HS-5 (cell line): ENCODE measurements at places on chromosomes 5 and 9.

DNA sequence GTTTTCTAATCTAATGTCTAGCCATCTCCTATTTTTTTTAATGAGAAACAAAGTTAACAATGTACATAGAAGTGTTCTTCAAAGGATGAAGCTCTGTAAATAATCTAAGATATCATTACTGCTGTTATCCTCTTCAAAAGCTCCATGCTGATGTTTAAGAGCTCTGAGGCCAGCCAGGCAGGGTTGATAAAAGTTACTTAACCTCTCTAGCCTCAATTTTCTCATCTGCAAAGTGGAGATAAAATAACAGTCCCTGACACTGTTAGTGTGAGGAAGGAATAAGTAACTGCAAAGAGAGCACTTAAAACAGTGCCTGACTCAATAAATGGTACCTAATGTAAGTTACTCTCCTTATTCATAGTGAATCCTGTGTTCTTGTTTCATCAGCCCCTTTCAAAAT is 60.1 kb downstream of the LHFPL2 start:
- DNase-seq = no peak

GRCh38 chr9:133709691-133710571 is 28.2 kb downstream of the SARDH start:
- no peak for DNase-seq

- no peak for DNase-seq
Measured at GRCh38 chr9:22416692-22417060, 29.9 kb upstream of the DMRTA1 start.

- no peak for DNase-seq
Measured at GRCh38 chr5:89435347-89435746, 552.4 kb upstream of the MEF2C start.

DNA sequence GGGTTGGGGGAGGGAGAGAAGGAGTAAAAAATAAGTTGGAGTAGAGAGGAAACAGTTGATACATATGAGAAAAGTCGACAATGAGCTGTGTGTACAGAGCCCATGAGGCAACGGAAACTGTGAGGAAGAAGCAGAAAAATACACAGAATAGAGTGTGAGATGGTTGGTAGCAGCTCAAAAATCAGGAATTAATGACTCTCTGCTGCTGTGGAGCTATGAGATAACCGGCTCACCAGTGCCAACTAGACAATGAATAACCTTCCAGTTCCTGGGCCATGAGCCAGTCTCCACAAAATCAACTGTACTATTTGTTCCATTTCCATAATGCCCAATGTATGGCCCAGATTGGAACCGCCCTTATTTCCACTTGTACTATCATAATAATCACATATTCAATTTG is 53.1 kb upstream of the NREP start:
- no peak for DNase-seq

DNA sequence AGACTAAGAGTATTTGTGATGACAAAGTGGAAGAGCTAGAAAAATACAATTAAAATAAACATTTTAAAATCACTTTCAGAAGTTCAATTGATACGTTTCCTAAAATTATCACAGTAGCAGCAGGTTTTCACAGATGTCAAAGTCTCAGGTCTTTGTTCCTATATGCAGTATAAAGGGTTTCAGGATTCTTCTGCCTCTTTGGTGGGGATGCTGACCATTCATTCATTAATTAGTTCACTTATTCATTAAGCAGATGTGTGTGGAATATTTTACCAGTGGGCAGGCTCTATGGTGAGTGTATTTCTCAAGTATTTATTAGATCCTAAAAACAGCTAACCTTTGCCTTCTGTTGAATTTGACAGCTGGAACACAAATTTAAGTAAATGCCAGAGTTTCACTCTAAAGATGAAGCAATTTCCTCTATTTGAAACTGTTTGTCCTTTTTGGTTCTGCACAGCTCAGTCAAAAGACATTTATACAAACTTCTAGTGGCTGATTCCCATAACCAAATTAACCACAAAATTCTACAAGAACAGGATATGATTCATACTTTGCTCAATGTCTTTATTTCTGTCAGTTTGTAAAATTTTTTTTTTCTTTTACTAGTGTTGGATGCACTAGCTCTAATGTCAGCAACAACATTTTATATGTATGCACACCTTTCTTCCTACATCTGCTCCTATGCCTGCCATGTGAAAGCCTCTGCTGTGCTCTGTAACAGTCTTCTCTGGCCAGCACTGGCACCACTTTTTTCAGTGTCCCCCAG is 75.9 kb upstream of the PRR16 start:
- DNase-seq = peak; percentile 90
